ENCODE measurements at places on chromosomes 1 and 21.

DNA sequence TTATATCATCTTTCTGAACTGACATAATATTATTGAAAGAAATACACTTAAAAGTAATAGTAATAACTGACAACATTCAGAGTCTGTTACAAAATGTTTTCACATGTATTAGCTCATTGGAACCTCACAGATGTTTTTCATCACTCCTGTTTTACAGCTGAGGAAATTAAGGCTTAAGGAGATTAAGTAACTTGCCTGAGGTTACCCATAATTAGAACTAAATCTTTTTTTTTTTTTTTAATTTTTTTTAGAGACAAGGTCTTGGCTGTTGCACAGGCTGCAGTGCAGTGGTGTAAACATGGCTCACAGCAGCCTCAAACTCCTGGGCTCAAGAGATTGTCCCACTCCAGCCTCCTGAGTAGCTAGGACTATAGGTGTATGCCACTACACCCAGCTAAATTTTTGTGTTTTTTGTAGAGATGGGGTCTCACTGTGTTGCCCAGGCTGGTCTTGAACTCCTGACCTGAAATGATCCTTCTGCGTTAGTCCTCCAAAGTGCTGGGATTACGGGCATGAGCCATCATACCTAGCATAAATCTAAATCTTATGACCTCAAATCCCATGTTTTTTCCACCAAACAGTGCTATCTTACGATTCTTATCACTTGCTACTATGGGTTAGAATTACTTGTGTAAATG is 64.7 kb upstream of the MACF1 start:
- H3K27me3 ChIP-seq, result no peaks in the 10 kb centered on the region
- H3K36me3 ChIP-seq, result peaks cover 1% of the 10 kb centered on the region
- peaks cover 28% of the 10 kb centered on the region for H3K4me1 ChIP-seq
- H3K4me3 ChIP-seq, result no peak overlapping the region
- DNase-seq, result no peak

DNA sequence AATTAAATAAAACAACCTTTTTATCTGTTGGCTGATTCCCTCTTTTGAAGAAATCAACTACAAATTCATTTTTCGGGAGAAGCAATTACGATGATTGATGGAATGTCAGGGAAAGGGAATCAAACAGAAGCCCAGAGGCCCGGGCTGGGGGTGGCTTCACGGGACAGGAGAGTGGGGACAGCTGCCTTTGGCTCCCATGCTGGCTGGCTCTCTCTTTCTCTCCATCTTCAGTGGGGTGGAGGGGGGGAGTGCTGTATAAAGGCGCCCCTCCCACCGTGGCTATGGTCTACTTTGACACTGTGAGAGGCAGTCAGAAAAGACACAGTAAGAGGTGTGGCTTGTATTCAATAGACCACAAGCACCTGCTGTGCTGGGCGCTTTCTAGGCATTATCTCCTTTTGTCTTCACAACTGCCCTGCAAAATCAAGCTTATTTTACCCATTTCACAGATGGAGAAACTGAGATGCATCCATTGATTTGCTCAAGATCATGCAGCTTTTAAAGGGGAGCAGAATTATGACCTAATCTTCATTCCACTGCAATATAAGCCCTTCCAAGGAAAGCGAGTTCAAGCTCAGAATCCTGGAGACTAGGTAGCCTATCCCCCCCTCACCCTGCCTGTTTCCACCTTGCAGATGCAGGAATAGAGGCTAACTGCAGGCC is 92.9 kb downstream of the GRIK3 start:
- no peaks in the 10 kb centered on the region for H3K4me1 ChIP-seq
- peaks cover 54% of the 10 kb centered on the region for H3K27me3 ChIP-seq
- H3K4me3 ChIP-seq, result no peak overlapping the region
- no peaks in the 10 kb centered on the region for H3K36me3 ChIP-seq

DNA sequence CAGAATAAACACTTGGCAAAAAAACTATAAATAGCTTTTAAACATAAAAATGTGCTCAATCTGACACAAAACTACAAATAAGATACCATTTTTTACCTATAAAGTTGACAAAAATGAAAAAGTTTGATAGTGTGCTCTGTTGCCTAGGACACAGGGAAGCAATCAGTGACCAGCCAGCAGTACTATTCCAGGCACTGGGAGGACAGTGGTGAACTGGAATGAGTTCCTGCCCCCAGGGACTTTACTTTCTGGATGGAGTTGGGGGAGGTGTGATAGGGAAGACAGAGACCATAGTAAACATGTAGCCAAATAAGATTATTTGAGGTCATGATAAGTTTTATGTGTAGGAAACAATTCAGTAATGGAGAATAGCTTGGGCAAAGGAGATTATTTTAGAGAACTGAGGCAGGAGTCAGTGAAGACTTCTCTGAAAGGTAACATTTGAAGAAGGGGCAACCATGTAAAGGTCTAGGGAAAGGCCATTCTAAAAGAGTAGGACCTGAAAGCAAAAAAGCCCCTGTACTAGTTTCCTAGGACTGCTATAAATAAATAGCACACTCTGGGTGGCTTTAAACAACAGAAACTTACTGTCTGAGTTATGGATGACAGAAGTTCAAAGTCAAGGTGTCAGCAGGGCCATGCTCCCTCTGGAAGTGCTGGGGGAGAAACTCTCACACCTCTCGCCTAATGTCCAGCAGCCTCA is 42.0 kb downstream of the EEIG2 start:
- no peak overlapping the region for H3K4me3 ChIP-seq
- no peak overlapping the region for H3K27ac ChIP-seq
- no peak for DNase-seq
- no peaks in the 10 kb centered on the region for H3K27me3 ChIP-seq
- H3K36me3 ChIP-seq, result no peaks in the 10 kb centered on the region

GRCh38 chr1:111251570-111251969 is 24.1 kb downstream of the CHI3L2 start:
- H3K27me3 ChIP-seq, result no peaks in the 10 kb centered on the region
- H3K36me3 ChIP-seq, result no peaks in the 10 kb centered on the region
- H3K4me1 ChIP-seq, result peaks cover 42% of the 10 kb centered on the region
- no peak for DNase-seq
- no peak overlapping the region for H3K4me3 ChIP-seq
